ENCODE measurements at places on chromosomes 1 and 21.
A peak's percentile ranks its signal among the peaks of the same experiment; 100 is the strongest.

GRCh38 chr1:99546432-99547416 lies 99.2 kb upstream of the PALMD start:
- DNase-seq: no peak

DNA sequence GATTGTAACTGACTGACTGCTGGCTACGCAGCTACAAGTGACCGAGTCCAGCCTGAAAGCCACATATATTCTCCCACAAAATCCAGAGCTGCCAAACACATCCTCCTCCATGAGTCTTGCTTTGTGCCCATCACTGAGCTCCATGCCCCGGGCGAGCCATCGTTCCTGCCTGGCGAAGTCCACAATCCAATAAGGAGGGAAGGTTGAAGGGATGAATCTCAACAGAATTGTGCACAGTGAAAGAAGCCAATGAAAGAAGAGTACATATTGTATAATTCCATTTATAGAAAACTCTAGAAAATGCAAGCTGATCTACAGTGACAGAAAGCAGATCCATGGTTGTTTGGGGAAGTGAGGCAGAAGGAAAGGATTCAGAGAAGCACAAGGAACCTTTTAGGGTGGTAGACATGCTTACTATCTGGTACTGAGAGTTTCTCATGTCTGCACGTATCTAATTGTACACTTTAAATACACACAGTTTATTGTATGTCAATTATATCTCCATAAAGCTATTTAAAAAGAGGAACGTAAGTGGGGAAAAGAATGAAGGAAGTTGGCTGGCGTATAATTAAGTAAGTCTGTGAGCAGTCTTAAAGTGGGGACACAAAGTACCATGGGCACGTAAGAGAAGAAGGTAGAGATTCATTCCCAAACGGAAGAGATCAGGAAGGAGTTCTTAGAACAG lies 115.9 kb upstream of the JUN start:
- DNase-seq: no peak

DNA sequence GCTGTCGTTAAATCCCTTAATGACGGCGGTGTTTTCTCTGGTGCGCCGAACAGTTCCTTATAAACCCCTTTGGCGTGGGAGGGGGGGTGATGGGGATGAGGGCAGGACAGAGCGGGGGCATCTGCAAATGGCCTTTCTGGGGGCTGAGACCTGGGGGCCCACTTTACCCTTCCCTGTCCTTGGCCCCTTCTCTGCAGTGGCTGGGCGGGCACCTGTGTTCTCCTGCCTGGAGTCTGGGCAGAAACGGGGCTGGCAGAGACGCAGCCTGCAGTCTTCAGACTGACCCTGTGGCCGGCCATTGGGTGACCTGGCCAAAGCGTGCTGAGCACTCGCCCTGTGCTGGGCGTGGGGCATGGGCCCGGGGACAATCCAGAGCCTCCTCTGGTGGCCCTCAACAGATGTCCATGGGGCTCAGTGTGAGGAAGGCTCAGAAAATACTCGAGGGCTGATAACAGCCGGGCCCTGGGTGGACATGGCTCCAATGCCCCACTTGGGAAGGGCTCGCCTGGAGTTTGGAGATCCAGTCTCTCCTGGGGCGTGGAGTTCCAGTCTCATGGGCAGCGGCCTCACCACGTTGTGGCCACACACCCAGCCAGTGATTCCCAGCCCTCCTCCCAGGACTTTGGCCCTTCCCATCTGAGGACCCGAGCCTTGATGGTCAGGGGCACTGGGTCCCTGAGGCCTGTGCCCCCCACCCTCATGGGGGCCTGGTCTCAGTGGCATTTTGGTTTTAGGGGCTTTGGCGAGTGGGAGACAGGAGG lies 50.8 kb upstream of the ACTRT2 start:
- no peak for DNase-seq

- no peak for DNase-seq
Observed at GRCh38 chr1:227903061-227903521, 44.6 kb downstream of the WNT9A start.

GRCh38 chr1:94726981-94727685 lies 93.0 kb upstream of the SLC44A3 start:
- no peak for DNase-seq

- DNase-seq: no peak
Observed at GRCh38 chr1:115324649-115325420, 13.2 kb downstream of the NGF start.

DNA sequence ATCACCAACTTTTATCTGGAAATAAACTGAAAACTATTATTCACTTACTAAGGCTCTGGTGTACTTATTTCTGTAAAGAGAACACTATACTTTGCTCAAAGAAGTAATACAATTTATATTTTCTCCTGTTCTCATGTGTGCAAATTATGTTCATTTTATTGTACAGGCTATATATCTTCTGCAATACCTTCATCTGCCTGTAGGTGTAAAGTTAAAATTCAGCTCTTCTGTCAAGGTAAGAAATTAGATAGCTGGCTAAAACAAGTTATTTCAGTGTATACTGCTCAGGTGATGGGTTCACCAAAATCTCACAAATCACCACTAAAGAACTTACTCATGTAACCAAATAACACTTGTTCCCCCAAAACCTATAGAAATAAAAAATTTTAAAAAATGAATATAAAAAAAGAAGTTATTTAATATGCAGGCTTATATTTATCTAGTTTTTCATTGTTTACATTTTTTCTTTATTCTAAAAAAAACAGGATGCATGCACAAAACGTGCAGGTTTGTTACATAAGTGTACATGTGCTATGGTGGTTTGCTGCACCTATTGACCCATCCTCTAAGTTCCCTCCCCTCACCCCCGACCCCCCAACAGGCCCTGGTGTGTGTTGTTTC lies 81.5 kb downstream of the PTGER3 start:
- DNase-seq: no peak

DNA sequence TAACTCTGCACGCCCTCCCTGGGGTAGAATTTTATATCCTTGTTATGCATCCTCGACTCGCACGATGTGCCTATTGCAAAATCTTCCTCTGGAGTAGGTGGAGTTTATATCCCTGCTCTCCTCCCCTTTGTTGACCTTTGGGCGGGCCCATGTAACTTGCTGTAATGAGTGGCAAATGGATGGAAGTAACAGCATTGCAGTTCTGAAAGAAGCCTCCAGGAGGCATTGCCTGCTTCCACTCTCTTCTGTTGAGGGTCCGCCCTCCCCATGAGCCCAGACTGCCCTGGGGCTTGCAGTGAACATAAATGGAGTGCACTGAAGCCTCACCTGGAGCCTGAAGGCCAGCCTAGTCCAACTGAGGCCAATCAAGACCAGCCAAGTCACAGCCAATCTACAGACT lies 62.2 kb upstream of the GRIK3 start:
- DNase-seq: no peak

- peak; percentile 31 for DNase-seq
Observed at GRCh38 chr1:116794804-116795481, 40.7 kb downstream of the CD2 start.

GRCh38 chr1:196387766-196388165 lies 220.5 kb downstream of the KCNT2 start:
- no peak for DNase-seq

GRCh38 chr1:115457289-115457688 lies 119.2 kb upstream of the NGF start:
- no peak for DNase-seq

DNA sequence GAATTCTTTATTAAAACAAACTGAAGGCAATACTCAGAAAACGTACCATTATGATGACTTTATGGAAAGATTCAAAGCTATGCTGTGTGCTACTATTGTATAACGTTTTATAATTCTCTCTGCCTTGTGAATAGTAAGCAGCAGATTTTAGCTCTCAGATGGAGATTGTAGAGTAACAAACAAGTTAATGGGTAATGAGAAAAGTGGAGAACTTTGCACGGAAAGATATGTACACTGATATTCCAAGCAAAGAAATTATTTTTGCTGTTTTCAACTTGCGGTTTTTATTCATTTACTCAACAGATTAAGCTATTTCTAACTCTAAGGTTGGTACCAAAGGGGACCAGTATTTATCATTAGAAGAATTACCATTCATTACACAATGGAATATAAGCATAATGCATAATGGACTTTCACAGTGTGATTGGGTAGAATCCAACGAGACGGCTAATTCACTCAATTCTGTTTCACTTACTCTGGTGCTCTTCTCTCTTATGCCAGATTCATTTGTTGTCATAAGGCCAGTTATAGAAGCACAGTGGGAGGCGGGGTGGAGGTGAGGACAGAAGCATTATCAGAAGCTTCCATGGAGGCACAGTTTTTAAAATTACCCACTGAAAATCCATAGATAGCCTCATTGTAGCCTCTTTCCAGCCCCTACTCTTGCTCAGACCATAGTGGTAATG lies 38.6 kb downstream of the ATP1B1 start:
- DNase-seq: peak; percentile 37

DNA sequence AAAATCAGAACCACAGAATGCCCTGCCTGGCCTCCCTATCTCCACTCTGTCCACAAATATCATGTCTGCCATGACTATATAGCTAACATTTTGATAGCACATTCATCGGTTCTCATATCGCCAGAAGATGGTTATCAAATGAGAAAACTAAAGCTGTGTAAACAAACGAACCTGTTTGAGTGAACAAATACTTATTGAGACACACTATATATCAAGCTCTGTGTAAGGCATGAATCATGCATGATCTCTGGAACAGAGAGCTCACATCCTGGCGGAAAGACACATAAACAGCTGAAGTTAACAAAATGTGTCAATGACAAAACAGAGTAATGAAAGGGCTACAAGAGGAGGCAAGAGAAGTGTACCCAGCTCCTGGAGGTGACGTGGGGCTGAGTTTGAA lies 13.1 kb downstream of the KCND3 start:
- DNase-seq: no peak

DNA sequence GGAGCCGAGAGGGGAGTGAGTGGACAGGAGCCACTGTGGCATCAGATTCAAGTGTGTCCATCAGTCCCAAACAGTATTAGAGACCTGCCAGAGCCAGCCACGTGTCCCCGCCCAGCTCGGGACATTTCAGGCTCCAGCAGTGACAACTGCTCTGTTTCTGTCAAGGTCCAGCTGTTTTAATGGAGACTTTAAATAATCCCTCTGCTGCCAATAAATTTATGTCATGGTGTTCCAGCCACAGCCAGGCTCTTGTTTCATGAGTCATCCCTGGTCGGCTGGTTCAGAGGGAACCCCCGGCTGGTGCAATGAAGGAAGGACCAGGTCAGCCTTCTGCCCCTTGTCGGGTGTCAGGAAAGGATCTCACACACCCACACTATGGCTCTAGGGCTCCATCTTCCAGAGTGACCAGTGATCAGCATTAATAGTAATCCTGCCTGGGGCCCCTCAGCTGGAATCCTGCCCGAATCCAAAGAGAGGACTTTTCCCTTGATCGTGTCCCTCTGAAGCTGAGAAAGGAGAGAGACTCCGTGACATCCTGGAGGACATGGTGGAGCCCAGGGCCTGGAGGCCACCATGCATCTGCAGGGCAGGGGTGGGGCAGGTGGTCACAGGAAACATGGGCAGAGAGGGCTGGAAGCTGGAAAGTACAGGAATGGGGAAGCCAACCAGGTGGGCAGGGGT lies 197.3 kb downstream of the MATN1 start:
- DNase-seq: no peak

GRCh38 chr1:67752306-67752705 lies 67.3 kb downstream of the GADD45A start:
- no peak for DNase-seq

GRCh38 chr1:212186427-212187207 lies 98.6 kb upstream of the PPP2R5A start:
- DNase-seq: no peak

DNA sequence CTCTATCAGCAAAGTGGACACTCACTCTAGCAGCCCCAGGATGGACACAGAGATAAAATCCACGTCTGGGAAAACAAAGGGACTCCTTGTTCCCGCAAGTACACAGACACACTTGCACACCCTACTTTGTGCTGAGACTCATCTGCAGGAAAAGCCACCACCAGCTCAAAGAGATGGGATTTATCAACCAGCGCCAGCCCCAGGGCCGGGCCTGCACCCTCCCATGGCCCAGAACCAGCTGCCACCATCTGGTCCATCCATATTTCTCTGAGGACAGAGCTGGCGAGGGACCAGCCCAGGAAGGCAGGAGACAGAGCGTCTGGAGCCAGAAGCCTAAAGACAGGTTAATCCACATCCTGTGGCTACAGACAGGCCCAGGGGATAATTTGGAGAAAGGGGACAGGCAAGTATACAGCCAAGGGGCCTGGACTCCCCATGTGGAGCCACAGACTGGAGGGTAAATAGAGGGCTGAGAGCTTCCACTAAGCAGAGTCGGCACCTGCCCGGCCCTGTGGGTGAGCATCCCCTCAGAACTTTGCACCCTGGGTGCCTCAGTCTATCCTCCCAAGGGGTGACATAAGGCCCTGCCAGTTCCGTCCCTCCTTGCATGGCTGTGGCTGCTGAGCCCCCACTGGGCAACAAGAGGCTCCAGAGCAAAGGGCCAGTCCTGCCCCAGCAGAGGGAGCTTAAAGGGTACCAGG lies 233.9 kb downstream of the PTPRU start:
- DNase-seq: no peak

GRCh38 chr1:23100074-23100748 lies 68.4 kb downstream of the LUZP1 start:
- no peak for DNase-seq

GRCh38 chr1:2277741-2278488 lies 49.8 kb downstream of the SKI start:
- no peak for DNase-seq

DNA sequence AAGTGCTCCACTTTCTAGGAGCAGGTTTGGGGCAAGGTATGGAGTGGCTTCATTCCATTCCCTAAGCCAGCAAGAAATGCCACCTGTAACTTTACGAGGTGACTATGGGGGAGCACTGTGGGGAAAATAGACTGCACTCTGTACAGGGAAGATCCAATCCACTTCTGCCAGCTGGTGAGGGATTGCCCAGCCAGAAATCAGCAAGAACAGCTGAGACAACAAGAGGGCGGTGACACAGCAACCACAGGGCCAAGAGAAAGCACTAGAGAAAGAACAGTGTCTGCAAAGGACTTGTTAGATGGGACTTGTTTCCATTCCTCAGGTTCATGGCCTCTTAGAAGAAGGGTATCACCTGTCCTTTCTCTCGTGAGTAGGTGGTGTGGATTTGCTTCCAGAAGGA lies 19.6 kb downstream of the CAPN8 start:
- no peak for DNase-seq

- DNase-seq: no peak
Observed at GRCh38 chr1:179167418-179167777, 62.1 kb downstream of the ABL2 start.

GRCh38 chr1:30759718-30760281 lies 2.2 kb upstream of the LAPTM5 start:
- DNase-seq: no peak

GRCh38 chr1:208180421-208180820 lies 63.8 kb downstream of the PLXNA2 start:
- no peak for DNase-seq

DNA sequence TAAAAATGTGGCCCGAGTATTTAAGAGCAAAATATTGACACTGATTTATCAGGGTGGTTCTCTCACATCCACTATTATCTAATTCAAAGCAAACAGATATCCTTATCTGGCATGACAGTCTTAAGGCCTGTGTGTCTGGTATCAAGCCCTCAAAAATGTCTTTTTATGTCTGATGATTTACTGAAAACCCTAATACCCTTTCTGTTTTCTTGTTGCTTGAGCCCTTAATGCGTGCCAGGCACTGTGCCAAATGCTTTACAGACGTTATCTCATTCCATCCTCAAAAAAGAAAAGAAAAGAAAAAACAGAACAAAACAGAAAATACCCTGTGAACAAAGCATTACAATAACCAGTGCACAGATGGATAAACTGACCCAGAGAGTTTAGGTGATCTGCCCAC lies 5.7 kb downstream of the DUSP23 start:
- DNase-seq: no peak

Measured in globus pallidus (tissue), 1 donor.